GM04503 (cell line): ENCODE measurements at places on chromosomes 3 and 15.

DNA sequence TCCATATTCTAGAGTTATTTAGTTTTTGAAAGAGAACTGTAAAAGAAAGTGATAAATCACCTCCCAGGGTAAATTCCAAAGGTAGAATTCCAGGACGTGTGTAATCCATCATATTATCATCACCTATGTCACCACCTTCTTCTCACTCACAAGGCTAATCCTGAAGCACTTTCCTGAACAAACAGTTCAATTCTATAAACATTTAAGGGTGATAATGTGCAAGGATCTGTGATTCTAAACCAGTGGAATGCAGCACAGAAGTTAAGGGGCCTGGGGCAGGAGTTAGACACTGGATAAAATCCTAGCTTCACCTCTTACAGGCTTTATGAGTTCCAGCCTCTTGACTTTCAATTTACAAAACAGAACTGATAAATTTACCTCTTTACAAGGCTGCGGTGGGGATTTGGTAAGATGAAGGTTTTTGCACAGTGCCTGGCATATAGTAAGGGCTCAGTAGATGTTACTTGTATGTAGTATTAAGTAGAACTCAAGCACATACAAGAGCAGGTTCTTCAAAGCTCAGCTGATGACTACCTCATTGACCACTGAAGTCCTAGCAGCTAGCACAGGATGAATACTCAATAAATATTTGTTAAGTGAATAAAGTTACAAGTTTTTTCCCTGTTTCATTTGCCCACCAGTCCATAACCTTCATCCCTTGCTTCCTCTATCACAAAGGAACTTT lies 47.3 kb upstream of the CCDC80 start:
- DNase-seq: no peak

GRCh38 chr3:123870033-123870432 lies 14.1 kb downstream of the MYLK start:
- DNase-seq: no peak

DNA sequence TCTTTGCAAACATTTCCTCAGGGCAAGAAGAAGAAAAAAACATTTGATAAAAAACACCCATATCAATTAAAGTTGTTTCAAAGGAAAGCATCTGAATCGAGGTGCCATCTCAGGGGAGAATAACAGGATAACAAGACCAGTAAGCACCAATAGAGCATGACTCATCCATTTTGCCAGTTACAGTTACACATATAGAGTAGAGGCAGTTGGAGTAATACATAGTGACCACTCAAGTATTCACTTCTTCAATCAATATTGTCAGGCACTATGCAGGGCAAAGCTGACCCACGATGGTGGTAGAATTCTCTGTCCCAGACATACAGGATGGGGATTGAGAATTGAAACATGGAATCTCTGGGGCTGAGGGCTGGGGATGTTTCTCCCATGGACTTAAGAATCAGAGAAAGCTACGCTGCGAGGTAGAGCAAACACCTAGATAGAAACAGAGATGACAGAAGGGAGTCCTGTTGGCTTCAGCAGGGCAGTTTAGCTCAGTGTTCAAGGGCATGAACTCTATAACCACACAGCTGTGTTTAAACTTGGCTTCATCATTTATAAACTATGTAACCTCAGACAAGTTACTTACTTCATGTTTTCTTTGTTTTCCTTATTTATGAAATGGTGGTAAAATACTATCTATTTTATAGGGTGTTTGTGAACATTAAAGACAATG lies 186.4 kb upstream of the NANOGP8 start:
- no peak for DNase-seq

- no peak for DNase-seq
Observed at GRCh38 chr15:90711418-90711824, 5.7 kb upstream of the BLM start.

DNA sequence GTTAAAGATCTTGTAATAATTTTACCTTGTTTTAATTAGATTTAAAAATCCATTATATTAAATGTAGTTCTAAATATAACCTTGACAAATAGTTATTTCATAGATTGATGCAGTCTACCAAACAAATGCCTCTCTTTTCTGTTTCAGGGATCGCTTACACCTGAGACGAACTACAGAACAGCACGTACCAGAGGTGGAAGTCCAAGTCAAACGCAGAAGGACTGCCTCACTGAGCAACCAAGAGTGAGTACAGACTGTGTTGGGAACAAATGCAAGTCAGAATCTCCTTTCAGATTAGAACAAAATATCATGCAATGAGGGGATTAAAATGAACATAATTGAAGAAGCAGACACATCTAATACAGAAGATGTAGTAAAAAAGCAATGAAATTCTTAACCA lies 7.2 kb downstream of the SNRPN start:
- DNase-seq: no peak

DNA sequence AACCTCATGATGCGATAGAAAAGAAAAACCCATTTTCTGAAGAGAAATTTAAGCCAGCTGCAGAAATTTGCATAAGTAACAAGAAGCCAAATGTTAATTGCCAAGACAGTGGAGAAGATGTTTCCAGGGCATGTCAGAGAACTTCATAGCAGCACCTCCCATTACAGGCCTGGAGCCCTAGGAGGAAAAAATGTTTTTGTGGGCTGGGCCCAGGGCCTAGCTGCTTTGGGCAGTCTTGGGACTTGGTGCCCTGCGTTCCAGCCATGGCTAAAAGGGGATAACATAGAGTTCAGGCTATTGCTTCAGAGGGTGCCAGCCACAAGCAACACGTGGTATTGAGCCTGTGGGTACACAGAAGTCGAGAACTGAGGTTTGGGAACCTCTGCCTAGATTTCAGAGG lies 10.9 kb upstream of the DAZL start:
- no peak for DNase-seq

DNA sequence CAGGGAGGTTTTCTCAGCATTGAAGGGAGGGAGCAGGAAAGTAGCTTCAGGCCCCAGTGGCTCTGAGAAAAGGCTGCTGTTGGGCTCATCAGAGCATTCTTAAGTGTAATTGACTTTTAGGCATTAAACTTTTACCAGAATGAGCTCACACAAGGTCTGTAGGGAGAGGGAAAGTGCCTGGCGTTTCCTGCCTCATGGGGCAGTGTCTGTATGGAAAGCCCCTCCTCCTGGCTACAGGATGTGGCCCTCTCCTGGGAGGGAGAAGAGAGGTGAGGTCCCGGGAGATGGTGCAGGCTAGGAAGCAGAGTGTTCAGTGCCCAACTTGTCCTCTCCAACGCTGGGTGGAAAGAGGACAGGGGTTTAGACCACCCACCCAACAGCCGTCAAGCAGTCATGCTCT lies 21.3 kb upstream of the SCN10A start:
- DNase-seq: no peak

DNA sequence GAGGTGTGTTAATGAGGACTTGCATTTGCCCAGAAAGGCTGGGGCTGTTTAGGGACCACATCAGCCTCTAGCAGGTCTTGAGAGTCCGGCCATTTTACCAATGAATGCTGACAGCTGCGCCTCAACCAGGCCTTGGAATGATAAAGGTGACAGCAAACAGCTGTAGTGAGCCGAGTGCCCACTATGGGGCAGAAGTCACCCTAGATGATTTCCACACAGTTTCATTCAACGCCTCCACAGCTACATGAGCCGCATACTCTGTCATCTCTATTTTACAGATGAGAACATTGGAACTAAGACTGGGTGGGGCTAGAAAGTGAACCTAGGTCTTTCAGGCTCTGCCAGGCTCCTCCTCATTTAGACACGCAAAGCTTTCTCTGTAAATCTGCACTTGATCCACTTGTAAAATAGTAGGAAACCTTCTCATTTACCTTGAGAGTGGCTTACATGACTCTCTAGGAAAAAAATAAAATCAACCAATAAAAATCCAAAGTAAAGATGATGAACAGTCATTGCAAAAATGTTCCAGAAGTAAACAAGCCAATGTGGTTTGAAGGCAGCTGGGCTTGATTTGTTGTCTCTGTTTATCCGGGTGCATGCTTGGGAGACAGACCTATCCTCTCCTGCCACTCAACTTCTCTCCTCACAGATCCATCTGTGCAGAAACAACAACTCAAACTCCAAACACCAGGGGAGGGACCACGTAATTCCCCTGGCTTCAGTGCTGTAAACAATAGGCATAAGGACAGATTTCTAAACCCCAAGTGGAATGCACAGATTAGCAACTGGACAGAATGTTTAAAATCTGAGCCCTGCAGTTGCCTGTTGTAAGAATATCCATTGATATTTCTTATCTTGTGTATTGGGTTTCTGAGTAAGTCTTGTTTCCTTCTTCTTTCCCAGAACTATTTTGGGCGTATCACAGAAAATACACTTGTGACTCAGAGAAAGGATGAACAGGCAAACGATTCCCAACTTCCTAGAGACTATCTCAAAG lies 31.5 kb upstream of the LDHAL6B start:
- DNase-seq: no peak

DNA sequence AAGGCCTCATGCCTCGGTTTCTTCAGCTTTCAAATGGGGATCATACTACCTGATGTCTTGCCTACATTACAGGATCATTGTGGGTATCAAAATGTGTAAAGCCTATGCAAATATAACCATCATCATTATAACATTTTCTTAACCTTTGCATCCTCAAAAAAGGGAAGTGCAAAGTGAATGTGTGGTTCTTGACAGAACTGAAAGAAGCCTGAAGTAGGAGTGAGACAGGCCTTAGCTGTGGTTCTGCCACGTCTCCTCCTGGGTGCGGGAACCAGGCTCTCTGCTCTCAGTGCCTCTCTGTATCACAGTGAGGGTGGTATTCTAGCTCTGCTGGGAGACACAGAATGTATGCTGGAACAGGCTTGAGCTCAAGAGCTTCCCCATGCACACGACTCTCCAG lies 316.9 kb upstream of the ICE2 start:
- DNase-seq: no peak

DNA sequence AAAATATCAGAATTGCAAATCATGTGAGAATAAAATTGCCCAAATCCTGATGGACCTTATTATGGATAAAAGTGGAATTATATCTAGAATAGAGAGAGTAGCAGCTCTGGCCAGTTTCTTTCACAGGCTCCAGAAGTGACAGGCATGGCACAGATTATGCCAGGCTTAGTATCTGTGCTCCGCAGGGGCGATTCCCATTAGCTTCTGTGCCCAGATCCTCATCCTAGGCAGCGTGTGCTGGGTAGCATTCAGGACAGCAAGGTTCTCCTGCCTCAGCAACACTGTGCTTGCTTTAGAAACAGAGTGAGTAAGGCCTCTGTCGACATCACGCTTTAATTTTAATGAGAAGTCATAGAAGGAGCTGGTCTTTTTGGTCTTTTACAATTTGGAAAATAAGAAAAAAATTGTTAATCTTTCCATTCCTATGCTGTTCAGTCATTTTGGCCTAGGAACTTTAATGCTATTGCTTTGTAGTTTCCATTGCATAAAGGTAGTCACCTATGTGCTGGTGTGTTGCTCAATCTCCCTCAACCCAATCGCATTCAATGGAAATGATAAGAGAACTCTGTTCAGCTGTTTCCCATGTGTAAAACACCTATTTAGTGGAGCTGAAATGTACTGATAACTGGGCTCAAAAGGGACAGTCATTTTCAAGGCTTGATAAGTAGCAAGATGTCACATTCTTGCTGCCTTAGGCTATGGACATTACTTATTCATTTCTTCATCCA lies 770.1 kb downstream of the AGBL1 start:
- no peak for DNase-seq

- DNase-seq: no peak
Observed at GRCh38 chr3:42665050-42665878, 11.8 kb downstream of the ZBTB47 start.

DNA sequence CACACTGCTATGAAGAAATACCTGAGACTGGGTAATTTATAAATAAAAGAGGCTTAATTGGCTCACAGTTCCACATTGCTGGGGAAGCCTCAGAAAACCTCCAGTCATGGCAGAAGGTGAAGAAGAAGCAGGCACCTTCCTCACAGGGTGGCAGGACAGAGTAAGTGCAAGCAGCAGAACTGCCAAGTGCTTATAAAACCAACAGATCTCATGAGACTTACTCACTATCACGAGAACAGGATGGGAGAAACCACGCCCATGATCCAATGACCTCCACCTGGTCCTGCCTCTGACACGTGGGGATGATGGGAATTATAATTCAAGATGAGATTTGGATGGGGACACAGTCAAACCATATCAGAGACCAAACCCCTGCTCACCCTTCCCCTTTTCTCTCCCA lies 75.0 kb downstream of the TRIM69 start:
- no peak for DNase-seq
